ENCODE measurements at places on chromosomes 6 and 20.

GRCh38 chr20:16048876-16049275, 524.4 kb downstream of the KIF16B start:
- no peak for DNase-seq

DNA sequence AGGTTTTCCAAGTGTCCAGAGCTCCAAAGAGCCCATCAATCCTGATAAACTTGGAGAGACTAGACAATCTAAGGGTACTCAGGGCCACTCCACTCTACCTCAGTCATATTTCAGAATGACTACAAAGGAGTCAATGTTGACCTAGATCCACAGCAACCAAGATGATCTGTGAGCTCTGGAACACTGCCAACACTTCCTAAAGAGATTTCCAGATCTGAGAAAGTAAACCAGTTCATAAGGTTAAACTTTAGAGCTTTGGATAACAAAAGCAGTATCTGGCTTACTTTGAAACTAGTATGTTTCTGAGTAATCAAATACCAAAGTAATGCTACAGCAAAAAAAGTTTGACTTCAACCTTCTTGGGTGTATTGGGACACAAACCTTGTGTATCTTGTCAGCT, 122.7 kb downstream of the BTBD9 start:
- DNase-seq, result no peak

- no peak for DNase-seq
These were observed 128.0 kb upstream of the GGTLC1 start for GRCh38 chr20:24116611-24117010.

- DNase-seq, result no peak
These were observed 51.6 kb upstream of the FAM184A start for GRCh38 chr6:119129968-119130484.

DNA sequence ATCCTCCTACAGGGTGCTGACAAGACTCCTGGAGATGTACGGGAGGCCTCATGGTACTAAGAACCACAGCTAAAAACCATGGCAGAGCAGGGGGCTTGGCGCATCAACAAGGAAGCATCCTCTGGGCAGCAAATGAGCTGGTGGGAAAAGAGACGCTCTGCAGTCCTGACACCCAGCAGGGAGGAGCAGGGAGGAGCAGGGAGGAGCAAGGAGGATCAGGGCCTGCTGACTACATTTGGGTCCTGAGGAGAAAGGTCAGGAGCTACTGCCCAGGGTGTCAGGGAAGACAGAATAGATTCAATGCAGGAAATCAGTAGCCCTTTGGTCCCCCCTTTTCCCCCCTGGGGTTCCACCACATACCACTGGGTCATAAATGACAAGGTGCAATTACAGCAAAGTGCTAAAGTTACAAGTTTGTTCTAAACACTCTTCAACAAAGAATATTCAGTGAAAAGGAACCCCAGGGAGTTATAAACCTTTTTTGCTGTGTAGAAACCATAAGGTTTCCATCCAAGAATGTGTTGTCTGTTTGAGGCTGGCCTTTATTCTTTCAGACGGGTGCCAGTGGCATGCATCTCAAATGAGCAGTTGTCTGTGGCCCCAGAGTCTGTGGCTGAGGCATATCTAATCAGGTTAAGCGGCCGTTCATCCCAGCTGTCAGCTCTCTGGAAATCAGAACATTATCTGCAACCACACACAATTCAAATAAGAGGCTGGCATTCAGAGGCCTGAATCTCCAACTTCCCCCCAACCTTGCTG, 325.0 kb downstream of the CDC5L start:
- peak; percentile 21 for DNase-seq
